Immature natural killer cell (primary cell): ENCODE measurements at places on chromosomes 3 and 15.

- DNase-seq: no peak
Observed at GRCh38 chr3:112321867-112322652, 10.9 kb upstream of the CD200 start.

- no peak for DNase-seq
Observed at GRCh38 chr15:101170568-101171350, 81.1 kb downstream of the CHSY1 start.

GRCh38 chr15:41782371-41783282, 8.3 kb downstream of the MAPKBP1 start:
- peak; percentile 12 for DNase-seq

GRCh38 chr3:38139652-38140051, 1.2 kb downstream of the MYD88 start:
- no peak for DNase-seq

DNA sequence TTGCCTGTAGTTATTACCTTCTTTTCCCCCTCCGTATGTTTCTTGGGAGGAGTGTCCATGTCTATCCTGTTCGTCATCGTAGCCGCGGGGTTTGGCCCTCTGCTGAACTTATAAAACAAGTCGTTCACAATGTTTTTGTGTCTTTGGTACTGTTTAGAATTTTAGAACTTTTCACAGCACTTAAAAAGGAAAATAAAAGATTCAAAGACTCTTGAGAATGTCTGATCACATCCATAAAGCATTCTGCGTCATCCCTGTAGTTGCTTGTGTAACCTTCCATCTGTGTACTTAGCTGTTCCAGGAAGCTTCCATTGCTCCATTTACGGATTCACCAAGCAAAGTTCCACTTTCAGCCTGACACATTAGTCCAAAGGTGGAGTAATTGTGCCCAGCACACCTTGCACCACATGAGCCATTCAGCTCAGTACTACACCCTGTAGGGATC, 677.1 kb upstream of the NR2F2 start:
- no peak for DNase-seq
